ENCODE measurements at places on chromosomes 2 and 18.

DNA sequence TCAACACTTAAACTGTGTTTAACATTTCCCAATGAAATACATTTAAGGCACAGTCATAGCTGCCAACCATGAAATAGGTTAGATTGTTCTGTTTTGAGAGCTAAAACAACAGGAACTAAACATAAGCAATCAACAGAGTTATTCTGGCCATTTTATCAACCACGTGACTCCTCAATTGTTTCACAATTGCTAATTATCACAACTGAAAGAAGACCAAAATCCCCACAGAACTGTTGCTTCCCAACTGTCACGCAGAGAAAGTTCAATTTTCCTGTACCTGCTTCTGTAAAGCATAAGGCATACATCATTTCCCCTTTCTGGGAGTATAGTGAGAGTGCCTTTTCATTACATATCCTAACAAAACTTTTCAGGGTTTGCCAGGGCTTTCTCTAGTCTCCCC is 248.6 kb downstream of the EPHA4 start:
- no peak for DNase-seq

GRCh38 chr18:9038277-9038871 is 64.1 kb upstream of the NDUFV2 start:
- DNase-seq = no peak

DNA sequence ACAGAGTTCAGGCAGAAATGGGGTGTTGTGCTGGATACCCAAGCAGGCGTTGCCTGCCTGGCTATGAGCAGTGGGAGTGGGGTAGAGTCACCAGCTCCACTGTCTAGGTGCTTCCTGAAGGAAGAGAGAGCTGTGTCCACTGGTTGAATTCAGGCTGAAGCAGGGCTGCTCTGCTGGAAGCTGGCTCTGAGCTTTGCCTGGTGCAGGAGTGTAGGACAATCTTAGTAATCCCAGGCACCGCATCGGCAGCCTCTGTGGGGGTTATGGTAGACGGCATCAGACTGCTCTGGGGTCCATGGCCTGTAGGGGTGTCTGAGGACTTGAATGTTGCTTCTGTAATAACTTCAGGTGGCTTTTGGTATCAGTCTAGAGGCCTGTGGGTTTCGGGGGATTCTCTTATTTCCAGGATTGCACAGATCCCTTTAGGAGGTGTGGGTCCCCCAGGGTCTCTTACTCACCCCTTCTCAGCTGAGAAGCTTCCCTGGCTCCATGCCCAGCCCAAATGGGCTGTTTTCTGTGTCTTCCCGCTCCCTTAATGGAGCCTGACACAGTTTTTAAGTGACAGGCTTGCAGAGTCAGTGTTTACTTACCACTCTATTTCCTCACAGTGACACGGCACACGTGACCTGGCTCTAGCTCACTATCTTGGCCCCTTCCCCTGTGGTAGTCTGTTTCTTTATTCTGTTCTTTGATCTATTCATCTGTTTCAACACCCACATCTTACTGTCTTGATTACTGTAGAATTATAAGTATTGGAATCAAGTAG is 644.3 kb downstream of the CBLN2 start:
- no peak for DNase-seq

GRCh38 chr2:167333245-167333644 is 445.0 kb downstream of the XIRP2 start:
- no peak for DNase-seq

GRCh38 chr18:49846361-49846662 is 33.0 kb upstream of the ACAA2 start:
- DNase-seq = no peak
